ENCODE measurements at places on chromosomes 2 and 18.
A peak's percentile ranks its signal among the peaks of the same experiment; 100 is the strongest.

DNA sequence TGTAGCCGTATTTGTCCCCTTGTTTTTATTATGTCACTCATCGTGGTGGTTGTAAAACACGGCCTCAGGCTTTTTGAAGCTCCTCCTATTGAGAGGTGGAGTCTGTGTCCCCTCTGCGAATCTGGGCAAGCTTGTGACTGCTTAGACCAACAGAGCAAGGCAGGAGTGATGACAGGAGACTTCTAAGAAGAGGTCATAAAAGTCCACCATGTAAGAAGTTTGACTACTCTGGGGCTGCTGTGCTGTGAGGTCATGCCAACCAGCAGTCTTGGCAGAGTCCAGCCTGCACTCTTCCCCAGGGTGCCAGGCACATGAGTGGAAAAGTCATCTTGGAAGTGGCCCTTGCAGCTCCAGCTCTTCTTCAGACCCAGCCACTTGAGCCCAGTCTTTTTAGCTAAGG, 83.8 kb upstream of the SPTBN1 start:
- DNase-seq: no peak

- DNase-seq: peak; percentile 64
These were observed 1.0 kb upstream of the NFATC1 start for GRCh38 chr18:79394534-79395307.

- no peak for DNase-seq
These were observed 71.2 kb downstream of the TGFA start for GRCh38 chr2:70482401-70482800.

DNA sequence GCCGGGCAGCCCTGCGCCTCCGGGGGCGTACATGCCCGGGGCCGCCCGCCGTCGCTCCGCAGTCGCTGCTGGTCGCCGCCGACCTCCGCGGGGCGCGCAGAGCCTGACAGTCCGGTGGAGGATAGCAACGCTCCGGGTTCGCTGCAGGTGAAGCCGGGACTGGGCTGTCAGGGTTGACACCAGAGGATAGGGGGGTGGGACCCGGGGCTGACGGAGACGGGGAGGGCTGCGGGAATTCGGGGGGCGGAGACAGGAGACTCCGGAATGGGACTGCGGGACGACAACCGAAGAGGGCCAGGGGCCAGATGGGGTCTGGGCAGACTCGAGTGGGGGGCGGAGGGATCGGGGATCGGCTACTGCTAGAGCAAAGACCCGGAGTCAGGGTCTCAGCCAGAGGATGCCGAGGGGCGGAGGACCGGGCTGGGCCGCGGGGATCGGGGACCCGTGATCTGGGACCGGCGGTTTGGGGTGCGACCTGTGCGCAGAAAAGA, 403 bp downstream of the TMEM127 start:
- DNase-seq: no peak

GRCh38 chr18:11586896-11587295, 22.5 kb upstream of the SLC35G4 start:
- no peak for DNase-seq

DNA sequence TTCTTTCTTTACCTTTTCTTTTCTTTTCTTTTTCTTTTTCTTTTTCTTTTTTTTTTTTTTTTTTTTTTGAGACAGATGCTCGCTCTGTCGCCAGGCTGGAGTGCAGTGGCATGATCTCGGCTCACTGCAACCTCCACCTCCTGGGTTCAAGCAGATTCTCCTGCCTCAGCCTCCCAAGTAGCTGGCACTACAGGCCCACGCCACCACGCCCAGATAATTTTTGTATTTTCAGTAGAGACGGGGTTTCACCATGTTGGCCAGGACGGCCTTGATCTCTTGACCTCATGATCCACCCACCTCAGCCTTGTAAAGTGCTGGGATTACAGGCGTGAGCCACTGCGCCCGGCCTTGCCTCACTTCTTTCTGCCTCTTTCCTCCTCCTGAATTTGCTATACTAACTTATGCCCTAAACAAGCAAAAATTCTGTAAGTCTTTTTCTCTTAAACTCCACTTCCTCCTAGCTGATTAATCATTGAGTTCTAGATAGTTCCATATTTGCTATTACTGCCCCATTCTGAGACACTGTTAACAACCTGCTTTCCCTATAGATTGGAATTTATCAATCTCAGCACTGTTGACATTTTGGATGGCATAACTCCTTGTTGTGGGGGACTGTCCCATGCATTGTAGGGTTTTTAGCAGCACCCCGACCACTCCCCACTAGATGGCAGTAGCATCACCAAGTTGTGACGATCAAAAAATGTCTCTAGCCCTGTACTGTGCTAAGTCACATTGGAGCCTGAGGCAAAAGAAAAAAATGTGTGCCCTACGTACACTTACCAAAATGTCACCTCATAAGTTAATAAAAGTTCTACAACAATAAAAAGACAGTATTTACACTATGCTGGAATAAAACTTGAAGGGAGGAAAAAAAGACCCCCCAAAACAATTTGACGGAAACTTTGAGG, 16.4 kb upstream of the THADA start:
- peak; percentile 88 for DNase-seq

- no peak for DNase-seq
These were observed 76.2 kb upstream of the STAM2 start for GRCh38 chr2:152251811-152252210.

DNA sequence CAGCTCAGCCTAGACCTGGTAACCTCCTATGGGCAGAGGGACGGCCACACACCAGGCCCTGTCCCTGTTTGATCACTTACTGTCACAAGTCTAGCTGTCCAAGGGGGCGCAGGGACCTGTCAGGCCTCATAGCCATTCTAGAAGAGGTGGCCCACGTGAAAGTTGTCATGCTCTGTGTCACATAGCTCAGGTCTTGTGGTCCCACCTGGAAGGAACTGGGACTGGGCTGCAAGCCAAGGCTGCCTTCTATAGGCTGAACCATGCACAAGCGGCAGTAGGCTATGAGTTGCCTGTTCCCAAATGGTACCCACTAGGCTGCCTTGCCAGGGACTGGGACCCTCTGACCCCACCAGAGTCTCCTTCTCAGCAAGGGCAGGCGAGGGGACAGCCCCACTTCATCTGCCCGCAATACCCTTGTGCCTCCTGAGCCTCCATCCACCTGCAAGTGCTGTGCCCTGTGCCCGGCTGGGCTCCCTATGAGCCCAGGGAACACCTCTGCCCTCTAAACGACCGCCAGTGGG, 177.5 kb downstream of the ANAPC1 start:
- DNase-seq: no peak

GRCh38 chr2:170974304-170974993, 45.4 kb downstream of the GORASP2 start:
- no peak for DNase-seq

DNA sequence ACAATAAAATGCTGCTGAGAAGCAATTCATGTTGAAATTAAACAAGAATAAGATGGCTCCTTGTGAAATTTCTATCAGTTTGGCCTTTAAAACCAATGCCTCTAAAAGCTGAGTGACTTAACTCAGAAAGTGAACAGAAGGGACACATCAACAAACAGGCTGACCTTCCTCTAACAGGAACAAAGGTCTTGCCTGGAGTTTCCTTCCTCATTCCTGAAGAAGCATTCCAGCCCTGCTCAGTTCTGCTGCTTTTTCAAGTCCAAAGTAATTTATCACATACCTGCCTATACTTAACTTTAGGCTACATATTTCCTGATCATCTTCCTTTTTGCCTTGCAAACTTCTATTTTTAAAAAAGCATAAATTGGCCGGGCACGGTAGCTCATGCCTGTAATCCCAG, 14.1 kb downstream of the PTRHD1 start:
- DNase-seq: no peak

DNA sequence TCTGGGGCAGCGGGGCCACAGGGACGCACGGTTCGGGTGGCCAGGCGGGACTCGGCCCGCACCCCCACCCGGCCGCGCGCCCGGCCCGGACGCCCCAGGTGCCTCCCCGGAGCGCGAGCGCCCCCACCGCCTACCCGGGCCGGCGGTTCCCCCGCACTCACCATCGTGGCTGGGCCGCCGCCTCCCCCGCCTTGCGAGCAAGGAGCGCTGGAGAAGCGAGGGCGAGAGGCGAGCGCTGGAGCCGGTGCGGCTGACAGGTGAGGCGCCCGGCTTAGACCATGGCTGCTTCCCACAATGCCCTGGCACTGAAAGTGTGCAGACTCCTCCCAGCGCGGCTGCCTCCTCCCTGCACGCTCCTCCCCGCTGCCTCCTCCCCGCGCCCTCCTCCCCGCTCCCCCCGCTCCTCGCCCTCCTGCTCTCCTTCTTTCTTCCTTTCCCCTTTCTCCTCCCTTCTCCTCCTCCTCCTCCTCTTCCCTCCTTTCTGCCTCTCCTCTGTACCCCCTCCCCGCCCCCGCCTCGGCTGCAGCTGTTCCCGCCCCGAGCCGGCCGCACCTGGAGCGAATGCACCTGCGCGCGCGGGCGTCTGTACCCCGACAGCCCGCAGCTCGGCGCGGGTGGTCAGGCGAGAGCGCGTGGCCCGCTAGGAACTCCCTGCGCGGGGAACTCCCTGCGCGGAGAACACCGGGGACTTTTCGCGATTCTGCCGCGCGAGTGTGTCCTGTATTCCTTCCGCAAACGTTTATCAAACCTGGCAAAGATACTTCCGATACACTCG, at the start of gene AP1S3:
Gene AP1S3 (minus strand): TSS at position 296 of the 775 bp plus-strand sequence. CDS start 132 bp downstream, at position 164.
- peak; percentile 86 for DNase-seq

DNA sequence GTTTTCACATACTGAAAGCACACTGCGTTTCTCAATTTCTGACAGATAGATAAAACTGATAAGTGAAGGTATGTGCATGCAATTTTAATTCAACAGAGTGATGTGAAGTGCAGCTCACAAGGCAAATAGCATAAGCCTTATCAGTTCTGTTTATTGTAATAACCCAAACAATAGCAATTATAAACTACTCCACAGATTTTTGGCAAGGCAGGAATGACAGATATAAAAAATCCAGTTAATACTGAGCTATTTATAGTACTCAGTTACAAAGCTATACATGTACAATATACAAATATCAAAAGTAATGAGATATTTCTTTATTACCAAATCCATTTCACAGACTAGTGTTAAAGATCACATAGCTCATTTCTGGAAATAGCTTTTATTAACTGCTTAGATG, 210.9 kb upstream of the KLHL14 start:
- DNase-seq: no peak

DNA sequence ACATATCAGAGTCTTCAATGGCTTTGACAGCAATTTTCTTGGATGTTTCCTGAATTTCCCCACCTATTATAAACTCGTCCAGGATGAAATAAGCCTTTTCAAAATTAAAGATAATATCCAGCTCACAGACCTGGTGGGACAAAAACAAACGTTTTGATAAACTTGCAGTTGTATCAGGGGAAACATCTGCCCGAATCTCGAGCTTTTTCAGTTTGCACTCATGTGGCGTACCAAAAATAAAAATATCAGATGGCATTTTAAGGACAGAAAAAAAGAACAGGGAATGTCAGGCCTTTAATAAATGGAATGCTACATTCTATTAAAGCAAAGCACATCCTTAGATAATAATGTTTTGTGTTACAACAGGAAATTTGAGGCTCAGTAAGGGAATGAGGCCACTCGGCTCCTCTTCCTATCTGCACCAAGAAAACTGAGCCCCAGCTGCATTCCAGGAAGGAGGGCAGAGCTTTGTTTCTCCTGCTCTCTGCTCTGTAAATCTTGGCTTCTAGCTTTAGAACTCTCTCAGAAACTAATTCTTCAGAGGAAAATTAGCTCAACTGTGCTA, 72.1 kb downstream of the AP1S3 start:
- no peak for DNase-seq

- DNase-seq: no peak
These were observed 310.5 kb downstream of the SATB2 start for GRCh38 chr2:199147216-199147615.

GRCh38 chr18:45373286-45373880, 241.9 kb upstream of the SLC14A2 start:
- DNase-seq: peak; percentile 72

DNA sequence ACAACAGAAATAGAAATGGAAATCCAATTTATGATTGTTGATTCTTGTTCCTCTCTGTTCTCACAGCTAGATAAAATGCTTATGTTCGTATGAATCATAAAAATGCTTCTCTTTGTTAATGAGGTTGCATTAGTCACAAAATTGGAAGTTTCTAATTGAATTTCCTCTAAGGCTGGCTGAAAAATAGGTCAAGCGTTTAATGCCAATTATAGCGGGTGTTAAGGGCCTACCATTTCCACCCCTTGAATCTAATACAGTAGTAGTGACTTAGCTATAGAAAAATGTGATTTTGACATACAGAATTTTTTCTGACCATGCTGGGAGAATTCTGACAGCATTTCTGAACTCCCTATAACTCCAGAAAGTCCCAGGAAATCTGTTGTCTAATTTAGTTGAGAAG, 107.1 kb downstream of the TTN start:
- no peak for DNase-seq

- no peak for DNase-seq
These were observed 23.2 kb downstream of the PRKD3 start for GRCh38 chr2:37301408-37301807.

DNA sequence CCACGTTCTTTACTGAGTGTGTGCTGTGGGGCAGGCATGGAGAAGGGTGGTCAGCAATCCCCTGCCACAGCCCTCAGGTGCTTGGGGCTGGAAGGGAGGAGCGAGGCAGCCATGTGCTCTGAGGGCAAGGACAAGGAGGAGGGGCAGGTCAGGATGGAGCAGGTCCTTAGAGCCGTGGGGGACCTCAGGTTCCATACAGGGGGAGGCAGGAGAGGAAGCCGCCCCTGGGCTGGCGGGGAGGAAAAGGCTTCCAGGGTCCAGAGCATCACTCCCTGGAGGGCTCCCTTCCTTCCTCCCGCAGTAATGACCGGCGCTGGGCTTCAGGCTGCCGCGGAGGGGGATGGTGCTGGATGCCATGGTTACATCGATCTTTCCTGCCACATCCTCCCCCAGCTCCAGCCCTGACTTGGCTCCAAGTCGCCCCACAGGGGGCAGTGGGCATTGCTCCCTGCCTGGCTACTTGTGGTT, 6.6 kb downstream of the GAREM2 start:
- no peak for DNase-seq

DNA sequence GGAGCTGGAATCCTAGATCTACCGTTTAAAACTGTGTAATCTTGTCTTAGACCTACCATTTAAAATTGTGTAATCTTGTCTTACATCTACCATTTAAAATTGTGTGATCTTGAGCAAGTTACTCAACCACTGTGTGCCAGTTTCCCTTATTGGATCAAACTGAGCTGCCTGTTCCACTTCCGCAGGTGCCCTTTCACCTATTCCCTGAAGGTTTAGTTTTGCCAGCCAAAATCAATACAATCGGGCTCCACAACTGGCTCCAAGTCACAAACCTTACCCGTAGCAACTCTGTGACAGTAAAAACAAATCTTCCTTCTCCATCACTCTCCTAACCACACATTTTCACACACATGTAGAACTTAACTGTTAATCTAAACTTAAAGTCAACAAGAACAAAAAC, 20.1 kb downstream of the DOCK10 start:
- no peak for DNase-seq

All from hematopoietic multipotent progenitor cell treated with erythropoietin and hydrocortisone succinate and interleukin-3 and kit ligand, for 4 days (in vitro differentiated cells).